ENCODE measurements at places on chromosomes 5 and 9.

DNA sequence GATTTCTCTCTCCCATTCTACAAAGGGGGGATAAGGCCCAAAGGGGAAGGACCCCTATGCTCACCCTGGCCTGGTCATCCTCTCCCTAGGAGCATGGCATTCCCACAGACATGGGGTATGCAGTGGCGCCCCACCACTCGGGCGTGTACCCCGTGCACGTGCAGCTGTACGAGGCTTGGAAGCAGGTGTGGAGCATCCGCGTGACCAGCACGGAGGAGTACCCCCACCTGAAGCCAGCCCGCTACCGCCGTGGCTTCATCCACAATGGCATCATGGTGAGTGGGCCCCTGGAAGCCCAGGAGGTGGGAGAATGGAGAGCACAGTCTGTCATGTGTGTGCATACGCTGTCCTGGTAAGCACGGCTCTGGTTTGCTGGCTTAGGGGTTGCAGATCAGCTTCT lies 27.7 kb downstream of the NDST1 start:
- DNase-seq = no peak

DNA sequence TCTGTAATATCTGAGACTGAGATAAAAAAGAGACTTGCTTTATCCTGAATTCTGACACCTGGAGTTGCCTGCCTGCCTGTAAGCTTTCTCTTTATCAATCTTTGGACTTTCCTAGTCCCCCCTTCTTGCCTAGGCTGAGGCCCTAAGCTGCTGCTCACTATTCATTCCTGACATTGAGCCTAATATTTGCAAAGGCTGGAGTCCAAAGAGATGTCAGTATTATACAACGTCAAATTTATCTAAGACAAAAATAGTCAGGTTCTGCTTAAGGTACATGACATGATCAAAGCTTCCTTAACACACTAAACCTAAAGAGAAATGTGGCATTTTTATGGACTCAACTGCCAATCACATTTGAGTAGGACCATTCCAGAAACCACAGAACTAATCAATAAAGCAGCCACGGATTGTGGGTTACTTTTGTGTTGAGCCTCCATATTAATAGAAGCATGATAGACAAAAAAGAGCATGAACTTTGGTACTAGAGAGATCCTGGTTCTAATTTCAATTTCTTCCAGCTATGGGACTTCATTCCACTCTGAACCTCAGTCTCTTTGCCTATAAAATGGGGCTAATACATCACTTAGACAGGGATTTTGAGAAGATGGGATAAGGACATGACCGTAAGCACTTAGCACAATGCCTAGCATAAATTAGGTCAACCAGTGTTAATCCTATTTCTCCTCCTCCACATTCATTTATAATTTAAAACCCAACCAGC lies 56.1 kb downstream of the IL33 start:
- no peak for DNase-seq

- DNase-seq = no peak
Measured at GRCh38 chr9:90909747-90910283, 108.2 kb downstream of the SYK start.

DNA sequence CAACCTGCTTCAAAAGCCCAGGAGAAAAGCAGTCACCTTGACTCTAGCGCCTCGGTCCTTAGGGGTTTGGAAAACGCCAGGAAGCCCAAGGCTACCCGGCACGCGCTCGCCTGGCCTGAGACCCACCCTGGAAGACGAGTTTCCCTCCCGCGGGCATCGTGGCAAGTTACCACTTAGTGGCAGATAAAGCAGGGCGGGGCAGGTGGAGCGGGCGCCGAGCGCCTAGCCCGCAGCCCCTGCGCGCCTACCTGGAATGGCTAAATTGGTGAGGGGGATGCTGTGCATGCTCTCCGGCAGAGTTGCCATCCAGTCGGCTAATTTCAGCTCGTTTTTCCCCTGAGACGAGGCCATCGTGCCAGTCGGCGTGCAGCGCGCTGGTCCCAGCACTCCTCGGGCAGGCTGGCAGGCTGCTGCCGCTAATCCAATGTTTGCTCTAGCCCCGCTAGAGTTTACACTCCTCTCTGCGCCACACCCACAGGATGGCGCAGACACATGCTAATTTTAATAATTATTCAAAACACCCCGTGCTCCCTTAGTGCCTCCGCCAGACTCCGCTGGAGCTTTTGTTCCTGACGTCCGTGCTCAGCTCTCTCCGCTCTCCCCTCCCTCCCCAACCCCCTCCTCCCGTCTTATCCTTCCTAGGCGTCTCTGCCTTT lies at the start of gene PLCXD3:
Gene PLCXD3 (minus strand): TSS at position 426 of the 656 bp plus-strand sequence. CDS start 75 bp downstream, at position 351.
- DNase-seq = no peak

- no peak for DNase-seq
Measured at GRCh38 chr5:94932259-94932658, 313.8 kb downstream of the SLF1 start.

GRCh38 chr9:79689576-79689975 lies 117.8 kb downstream of the TLE4 start:
- DNase-seq = no peak

DNA sequence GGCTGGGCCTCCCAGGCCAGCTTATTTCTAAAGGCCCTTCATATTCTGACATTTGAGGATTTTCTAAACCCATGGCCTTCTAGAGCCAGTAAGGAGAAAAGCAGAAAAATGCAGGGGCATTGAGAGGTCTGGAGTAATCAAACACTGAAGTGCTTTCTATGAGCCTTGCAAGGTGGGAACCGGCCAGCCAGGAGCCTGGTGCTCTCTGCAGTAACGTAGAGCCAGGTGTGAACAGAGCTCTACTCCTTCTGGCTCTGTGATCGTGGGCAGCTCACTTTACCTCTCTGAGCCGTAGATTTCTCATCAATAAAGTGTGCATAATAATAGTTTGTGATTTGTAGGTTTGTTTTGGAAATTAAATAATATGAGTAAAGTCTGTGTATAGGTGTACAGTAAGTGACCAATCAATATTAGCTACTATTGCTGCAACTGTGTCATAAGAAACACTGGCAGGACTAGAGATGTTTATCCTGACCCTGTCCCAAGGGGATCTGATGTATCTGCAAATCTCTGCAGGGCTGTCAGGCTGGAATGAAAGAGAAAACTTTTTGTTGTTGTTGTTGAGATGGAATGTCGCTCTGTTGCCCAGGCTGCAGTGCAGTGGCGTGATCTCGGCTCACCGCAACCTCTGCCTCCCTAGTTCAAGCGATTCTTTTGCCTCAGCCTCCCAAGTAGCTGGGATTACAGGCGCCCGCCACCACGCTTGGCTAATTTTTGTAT lies 2.7 kb downstream of the SYNPO start:
- no peak for DNase-seq

DNA sequence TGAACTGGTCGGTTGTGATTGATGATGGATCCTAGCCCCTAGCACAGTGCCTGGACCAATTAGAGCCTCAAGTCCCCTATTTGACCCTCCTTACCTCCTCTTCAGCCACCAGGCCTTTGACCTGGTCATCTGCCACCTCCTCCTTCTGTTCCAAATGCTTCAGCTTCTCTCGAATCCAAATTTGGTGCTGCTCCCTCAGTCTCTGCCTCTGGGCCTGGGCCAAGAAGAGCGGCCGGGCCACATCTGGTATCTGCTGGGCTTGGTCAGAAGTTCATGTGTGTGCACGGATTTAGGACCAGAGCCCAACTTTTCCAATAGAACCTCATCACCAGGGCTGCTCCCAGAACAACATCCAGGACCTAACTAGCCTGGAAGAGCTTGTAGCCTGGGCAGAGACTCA lies 6.5 kb downstream of the SLC35A4 start:
- DNase-seq = no peak

DNA sequence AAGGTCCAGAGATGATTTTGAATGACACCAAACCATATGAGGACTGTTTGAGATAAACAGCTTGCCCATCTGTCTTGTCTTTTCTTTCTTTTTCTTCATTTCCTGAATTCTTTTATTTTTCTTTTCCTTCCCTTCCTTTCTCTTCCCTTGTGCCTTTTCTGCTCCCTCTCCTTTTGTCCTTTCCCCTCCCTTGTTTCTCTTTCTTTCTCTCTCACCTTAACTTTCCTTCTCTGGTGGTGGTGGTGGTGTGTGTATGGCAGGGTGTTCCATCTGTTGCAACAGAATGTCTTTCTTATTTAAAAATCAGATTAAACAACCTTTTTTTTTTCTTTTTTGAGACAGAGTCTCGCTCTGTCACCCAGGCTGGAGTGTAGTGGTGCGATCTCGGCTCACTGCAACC lies 3.8 kb upstream of the PDCL start:
- DNase-seq = no peak

DNA sequence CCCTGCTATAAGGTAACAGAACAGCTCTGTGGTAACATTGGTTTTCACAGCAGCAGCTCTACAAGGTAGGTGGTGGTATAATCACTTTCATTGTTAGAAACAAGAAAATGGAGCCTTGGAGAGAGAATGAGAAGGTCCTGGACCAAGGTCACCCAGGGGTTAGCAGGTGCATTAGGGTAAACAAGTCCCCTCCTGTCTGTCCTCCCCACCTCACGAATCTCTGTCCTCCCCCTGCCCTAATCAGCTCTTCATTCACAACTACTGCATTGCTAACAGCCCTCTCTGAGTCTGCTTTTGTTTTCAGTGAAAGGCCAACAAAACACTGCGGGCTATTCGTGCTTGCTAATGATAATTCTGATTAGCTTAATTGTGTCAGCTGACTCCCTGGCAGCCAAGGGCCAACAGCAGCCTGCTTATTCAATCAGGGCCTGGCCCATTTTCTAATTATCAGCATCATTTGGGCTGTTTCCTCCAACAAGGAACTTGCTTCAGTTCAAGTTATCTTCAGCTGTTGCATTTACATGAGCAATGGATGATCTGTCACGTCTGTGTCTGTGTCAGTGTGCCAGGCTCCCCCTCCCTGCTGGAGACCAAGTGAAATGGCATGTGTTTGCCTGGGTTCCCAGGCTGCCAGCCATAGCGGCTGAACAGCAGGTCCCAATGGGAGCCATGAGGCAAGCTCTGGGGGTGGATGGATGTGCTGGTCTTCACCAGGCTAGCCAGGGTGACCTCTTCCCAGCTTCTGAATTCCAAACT lies 56.7 kb upstream of the EQTN start:
- no peak for DNase-seq

Data from femur (tissue), 1 donor.